ENCODE measurements at places on chromosomes 11 and 22.

DNA sequence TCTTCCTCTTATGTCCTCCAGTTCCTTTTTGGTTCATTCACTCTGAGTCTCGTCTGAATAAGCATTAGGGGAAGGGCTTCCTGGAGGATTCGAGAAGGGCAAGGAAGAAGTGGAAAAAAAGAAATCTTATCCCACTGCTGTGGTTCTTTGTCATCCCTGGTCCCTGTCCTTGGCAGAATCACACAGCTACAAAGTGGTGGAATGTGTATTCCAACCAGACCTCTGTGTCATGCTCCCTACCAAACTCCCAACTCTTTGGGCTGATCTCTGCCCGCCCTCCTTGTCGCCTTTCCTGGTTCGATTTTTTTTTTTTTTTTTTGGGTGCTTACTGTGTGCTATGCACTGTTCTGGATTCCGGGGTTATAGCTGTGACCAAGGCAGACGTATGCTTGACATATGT is 61.0 kb downstream of the TEAD1 start:
- no peak for DNase-seq

- no peak for DNase-seq
These were observed 29.6 kb downstream of the GALNT18 start for GRCh38 chr11:11592146-11592684.

DNA sequence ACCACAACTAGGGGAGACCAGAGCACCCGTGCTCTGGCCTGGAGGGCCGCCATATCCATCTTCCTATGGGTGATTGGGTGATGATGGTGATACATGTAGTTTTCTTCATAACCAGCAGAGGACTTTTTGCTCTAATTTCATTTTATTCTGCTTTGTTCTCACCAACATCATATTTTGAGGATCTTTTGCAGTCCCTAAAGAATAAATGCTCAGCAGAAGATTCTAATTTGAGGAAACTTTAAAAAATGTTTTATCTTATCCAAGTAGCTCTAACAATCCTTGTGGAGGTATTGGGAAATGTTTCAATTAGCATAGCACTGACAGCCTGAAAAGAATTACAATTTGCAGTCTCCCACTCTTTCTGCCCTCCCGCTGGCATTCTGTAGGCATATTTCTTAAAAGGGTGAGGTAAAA is 544.0 kb downstream of the NTM start:
- DNase-seq, result peak; percentile 43

DNA sequence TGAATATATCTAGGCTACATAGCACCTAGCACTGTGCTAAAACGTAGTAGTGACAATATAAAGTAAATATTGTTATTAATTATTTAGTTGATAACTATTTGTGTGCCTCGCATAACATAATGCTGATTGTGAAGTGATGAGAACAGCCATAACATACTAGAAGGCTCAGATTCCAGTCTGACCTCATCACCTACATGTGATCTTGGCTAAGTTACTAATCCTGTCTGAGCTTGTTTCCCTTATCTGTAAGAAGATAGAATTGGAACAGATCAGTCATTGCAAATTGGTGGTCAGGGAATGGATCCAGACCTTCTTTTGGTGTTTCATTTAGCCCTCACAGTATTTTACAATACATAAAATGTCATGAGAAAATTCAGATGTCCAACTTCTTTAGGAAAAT is 103.4 kb upstream of the SEZ6L start:
- DNase-seq, result no peak

- peak; percentile 34 for DNase-seq
These were observed at the start of gene IRAG1 for GRCh38 chr11:10693509-10694081. IRAG1 (minus strand) TSS chr11:10693755; CDS start chr11:10693602, 153 bp downstream.

DNA sequence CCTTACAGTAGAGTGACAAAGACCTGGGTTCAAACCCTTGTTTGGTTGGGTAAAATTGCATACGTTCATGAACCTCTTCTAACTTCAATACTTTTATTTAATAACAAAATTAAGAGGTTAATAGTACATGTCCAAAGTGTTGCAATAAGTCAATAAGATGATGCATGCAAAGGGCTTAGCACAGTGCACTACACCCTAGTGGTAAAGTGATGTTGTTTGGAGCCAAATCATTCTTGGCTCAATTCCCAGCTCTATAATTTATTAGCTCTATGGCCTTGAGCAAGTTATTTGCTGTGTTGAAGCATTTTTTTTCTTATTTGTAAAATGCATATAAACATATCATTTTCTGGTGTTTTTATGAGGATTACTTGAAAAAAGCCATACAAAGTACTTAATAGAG is 945.3 kb downstream of the LRRC4C start:
- peak; percentile 71 for DNase-seq

DNA sequence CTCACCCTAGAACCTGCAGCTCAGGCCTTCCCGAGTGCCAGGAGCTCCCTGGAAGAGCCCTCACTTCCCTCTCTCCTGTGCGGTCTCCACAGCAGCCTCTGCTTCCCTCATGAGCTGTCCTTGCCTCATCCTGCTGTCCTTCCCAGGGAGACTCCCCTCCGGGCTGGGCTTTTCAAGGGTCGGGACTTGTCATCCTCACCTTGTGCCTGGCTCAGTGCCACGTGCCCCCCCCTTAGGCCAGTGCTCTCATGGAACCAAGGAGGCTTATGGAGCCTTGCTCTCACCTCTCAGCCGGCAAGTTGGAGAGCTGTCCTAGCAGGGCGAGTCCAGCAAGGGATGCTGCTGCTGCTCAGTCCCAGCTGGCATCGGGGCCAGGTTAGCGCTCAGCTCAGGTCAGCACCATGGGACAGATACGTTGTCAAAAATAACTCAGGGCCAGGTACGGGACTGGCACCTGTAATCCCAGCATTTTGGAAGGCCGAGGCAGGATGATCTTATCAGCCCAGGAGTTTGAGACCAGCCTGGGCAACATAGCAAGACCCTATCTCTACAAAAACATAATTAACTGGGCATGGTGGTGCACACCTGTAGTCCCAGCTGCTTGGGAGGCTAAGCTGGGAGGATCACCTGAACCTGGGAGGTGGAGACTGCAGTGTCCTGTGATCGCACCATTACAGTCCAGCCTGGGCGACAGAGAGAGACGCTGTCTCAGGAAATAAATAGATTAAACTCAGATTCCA is 13.6 kb downstream of the CTTN start:
- no peak for DNase-seq

GRCh38 chr22:43330178-43331068 is 12.7 kb downstream of the SCUBE1 start:
- DNase-seq, result no peak

GRCh38 chr11:46913484-46913883 is 4.9 kb downstream of the LRP4 start:
- DNase-seq, result no peak

GRCh38 chr11:124724979-124725718 is 14.6 kb upstream of the NRGN start:
- no peak for DNase-seq

GRCh38 chr11:94613120-94613519 is 46.0 kb downstream of the PIWIL4 start:
- no peak for DNase-seq

DNA sequence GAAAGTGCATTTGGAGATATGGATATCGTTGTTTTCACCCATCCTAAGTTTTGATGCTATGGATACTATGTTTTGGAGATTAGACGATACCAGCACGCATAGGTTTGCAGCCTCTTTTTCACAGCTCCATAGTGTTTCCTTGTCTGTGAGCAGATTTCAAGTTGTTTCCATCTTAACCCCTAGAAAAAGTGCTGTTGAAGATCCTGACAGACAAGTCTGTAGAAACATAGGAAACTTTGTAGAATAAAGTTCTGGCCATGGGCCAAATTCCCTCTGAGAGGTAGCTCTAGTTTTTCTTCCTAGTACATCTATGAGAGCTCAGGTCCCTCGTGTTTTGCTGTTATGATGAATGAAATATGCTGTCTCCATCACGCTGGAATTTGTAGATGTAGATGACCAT is 32.4 kb downstream of the ST3GAL4 start:
- DNase-seq, result no peak

DNA sequence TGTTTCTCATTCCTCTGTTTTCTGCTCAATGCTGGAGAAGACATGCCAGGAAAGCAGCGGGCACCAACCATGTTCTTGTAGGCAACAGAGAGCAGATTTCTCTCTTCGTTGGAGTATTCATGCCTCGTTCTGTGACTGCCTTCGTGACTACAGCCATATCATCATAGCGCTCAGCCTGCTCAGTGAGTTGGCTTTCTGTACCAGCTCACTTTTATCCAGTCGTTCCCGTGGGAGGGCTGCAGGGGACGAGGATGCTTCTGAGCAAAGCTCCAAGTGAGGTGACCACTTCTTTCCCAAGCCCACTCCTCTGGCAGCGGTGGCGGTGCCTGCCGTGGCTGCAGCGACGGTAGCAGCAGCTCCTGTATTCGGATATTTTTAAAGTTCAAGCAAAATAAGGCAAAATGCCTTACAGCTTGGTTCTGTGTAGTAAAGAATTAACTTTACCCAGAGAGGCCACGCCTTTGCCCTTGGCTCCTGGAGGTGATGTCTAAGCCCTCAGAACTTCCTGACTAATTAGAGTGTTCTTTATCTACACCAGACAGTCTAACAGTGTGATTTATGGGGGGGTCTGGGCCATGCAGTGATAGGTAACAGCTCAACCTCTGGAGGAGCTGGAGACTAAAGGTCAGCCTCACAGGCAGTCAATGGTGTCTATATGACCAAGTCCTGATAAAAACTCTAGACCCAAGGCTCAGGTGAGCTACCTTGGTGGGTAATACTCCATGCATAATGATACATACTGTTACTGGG is 35.3 kb downstream of the LDHAL6A start:
- no peak for DNase-seq

DNA sequence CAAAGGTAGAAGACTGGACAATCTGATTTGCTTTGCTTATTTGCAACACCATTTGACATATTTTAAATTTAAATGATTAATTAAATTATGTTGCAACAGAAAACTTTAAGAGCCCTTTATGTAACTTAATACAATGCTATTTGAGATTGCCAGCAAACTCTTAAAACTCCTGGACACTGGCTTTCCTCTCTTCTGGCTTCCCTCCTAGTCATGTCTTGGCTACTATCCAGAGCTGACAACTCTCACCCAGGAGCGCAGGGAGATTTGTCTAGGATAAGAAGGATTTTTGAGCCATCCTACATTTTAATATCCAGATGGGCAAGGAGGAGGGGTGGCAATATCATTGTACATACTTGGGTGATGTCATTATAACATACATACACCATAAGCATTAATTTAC is 134.3 kb downstream of the ELP4 start:
- DNase-seq, result peak; percentile 70

DNA sequence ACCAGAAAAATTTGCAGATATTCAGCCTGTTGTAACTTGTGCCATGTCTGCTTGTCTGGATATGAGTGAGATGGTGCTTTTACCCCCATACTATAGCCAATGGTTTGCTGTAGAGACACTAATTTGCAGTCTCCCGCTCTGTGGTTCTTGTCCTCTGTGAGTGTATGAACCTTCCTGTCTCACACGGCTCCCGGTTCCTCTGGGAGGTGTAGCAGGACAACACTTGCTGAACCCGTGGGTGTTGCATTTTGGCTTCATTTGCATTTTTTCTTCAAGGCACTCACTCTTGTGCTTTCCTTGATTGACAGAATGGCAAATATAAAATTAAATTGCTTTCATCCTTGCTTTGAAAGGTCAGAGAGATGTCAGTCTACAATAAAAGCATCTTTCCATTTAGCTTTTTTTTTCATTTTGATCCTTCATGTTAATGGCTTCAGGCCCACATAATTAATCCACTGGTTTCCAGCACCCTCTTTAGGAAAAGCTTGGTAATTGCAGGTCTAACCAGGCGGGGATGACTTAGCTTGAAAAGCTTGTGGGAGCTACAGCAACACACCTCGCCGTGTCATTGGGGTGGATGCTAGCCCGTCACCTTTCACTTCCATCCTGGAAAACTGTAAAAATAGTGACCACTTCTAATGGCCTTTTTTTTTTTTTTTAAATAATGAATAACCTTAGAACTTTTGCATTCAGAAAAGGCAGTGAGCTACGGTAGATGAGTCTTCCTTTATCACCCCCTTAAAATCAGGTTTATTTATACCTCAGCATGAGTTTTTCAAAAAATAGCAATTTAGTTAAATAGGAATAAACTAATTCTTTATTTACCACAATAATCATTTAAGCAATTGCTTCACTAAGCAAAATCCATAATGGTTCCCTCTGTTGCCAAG is 27.4 kb upstream of the ST14 start:
- peak; percentile 72 for DNase-seq

DNA sequence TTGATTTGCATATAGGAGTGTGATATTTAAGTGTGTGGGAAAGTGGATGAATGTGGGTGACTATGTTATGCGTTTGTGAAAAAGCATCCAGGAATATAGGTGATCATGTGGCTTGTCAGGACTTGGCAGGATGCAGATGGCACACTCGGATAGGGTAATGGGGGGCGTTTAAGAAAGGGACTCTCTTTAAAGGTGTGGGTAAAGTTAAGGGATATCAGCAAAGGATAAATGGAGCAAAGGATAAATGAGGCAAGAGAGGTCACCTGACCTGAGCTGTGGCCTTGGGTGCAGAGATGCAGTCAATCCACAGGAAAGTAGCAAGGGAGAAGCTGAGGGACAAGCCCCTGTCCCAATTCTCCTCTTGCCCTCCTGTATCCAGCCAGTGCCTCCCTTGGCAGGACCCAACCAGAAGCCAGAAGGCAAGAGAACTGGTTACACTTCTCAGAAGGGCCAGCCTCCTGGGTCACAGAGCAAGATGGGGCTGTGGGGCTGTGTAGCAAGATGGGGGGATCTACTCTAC is 47.5 kb upstream of the GRAMD1B start:
- no peak for DNase-seq

DNA sequence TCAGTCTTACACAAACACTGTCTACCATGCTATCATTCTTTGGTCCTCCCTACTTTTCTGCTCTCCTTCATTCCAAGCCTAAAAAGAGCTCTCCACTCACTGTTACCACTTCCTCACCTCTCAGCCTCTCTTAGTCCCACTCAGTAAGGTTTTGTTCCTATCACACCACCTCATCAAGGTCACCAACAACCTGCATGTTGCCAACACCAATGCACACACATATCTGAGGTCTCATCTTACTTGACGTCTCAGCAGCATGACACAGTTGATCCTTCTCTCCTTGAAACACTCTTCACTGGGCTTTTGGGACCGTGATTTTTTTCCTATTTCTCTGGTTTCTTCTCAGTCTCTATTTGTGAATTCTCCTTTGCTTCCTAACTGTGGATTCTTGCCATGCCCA is 8.1 kb downstream of the PISD start:
- DNase-seq, result no peak

GRCh38 chr11:16613512-16614381 is 124.7 kb upstream of the C11orf58 start:
- peak; percentile 75 for DNase-seq

DNA sequence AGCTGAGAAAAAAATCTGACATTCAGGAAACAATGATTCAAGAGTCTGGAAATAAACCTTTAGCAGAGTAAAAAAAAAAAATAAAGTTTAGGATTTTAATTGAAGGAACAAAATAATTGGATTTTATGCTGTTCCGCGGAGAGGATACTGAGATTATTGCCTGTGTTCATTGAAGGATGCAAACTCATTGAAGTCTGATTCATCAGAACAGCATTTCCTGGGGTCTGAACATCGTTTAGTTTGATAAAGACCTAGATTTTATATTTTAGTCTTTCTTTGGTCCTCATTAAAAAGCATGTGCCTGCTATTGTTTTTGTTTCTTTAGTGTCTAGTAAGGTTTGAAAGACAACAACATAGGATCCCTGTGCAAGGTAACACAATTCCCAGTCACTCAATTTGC is 4.5 kb downstream of the TLCD5 start:
- DNase-seq, result no peak

- no peak for DNase-seq
These were observed 25.5 kb downstream of the FAM118A start for GRCh38 chr22:45335021-45335818.

Data from fibroblast of mammary gland (primary cell).